Chondrocyte (in vitro differentiated cells): ENCODE measurements at places on chromosomes 11 and 22. TPM values are rescaled to one million over a fixed set of nuclear protein-coding genes. Genes with fewer than 3 reads are reported as not detected.
A peak's percentile ranks its signal among the peaks of the same experiment; 100 is the strongest.

GRCh38 chr11:61488651-61489291 lies 19.8 kb upstream of the LRRC10B start:
- H3K36me3 ChIP-seq, result peaks cover 5% of the 10 kb centered on the region
- peak overlapping the region; percentile 33 for H3K4me3 ChIP-seq
- DNase-seq, result no peak

DNA sequence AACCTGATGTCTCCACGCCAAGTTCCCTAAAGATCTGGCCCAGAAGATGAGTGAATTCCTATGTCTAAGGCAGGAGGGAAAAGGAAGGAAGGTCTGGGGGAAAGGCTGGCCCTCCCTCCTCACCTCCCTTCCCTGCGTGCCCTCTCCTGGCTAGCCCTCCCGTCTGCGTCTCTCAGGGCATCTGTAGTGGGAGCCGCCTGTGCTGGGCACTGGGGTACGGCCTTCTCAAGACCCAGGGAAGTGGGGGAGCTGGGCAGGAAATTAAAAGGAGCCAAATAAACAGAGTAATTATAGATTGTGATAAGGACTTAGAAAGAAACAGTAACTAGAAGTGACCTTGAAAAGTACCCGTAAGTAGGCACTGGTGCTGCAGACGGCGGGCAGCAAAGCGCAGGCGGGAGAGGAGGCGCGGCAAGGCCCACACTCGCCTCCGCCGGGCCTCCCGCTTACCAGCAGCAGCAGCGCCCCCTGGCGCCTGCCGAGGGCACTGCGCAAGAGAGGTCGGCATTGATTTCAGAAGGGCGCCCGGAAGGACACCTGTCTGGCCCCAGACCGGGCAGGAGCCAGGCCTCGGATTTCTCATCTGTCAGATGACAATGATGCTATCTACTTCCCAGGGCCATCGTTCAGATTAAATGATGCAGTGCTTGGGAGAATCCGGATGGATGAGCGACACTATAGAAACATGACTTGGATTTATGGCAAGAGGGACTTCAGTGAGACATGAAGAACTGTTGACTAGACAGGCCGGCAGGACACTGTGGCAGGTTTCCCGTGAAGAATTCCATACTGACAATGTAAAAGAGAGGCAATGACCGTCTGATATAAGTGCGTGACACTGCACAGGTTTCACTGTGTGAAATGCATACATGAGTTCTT lies 7.3 kb downstream of the KCNJ1 start:
- no peak overlapping the region for H3K4me3 ChIP-seq
- H3K27ac ChIP-seq, result no peak overlapping the region
- no peaks in the 10 kb centered on the region for H3K36me3 ChIP-seq
- H3K27me3 ChIP-seq, result no peaks in the 10 kb centered on the region
- DNase-seq, result no peak

- H3K27ac ChIP-seq, result no peak overlapping the region
- DNase-seq, result peak; percentile 33
These were observed 19.9 kb downstream of the F2 start for GRCh38 chr11:46738887-46739286.

DNA sequence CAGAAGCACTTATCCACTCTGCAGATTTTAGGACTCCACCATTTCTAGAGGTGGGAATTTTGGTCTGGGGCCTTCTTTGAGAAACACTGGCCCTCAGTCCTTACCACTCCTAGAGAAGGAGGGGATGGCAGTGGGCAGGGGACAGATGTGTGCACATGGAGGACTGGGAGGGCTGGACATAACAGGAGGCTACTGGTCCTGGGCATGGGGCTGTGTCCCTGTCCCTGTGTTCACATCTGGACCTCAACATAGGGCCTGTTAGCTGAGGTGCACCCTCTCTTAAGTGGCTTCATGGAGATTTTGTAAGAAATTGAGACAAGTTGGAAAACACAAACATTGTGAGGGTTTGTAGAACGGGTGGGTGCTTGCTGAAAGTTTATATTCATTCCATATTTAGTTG lies 103.4 kb downstream of the ATXN10 start:
- DNase-seq, result no peak
- H3K27ac ChIP-seq, result no peak overlapping the region
- H3K4me3 ChIP-seq, result no peak overlapping the region
- peaks cover 44% of the 10 kb centered on the region for H3K4me1 ChIP-seq
- H3K27me3 ChIP-seq, result no peaks in the 10 kb centered on the region

DNA sequence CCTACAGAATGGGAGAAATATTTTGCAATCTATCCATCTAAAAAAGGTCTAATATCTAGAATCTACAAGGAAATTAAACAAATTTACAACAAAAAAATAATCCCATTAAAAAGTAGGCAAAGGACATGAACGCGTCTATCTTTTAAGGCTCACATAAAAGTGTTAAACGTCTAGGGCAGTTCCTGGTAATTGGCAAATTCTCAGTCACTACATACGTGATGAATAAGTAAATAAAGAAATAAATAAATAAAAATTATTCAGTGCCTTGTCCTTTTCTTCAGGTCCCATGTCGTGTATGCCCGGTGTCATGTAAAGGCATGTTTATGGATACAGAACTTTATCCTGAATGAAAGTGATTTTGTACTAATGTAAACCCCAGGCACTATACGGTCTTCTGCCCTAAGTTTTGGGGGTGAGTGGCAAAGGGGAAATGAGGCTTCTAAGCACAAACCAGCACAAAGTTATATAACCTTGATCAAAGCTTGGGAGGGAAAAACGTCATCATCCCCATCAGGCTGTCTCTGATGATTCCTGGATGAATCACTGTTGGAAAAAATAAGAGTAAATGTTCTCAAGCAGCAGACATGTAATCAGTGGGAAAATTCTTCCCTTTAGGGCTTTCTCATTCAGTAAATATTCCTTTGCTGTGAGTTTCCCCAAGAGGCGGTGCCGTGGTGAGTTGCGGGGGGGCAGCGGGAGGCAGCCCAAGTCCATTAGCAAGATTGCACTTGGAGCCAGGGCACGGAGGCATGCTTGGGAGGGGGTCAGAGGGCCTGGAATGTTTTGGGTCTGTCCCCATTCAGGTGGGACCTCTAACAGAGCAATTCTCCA lies 30.4 kb upstream of the MICAL2 start:
- H3K4me3 ChIP-seq, result peak overlapping the region; percentile 4
- H3K4me1 ChIP-seq, result peaks cover 66% of the 10 kb centered on the region
- H3K27me3 ChIP-seq, result no peaks in the 10 kb centered on the region
- no peak for DNase-seq

DNA sequence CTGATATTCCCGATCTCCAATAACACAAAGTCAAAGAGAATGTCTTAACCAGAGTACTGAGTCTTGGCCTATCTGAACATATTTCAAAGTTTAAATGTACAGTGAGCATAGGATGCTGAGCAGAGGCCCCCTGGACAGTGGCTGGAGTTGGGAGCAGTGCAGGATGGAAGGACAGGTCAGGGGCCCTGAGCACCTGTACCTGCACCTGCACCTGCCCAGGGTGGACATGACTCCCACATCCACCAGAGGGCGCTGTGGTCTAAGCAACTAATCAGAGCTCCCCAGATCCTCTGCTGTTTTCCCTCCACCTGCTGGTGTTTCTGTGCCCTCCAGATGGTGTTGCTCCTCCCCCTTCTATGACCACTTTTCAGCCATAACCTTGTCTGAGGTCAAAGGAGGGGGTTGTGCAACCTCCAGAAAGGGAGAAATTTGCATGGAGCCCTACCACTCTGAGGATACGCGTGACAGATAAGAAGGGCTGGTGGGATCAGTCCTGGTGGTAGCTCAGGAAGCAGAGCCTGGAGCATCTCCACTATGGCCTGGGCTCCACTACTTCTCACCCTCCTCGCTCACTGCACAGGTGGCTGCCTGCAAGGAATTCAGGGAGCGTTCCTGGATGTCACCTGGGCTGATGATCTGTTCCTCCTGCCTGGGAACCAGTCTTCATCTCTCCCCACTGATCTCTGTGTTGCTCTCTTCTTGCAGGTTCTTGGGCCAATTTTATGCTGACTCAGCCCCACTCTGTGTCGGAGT lies 49.1 kb upstream of the VPREB1 start:
- DNase-seq, result no peak
- H3K27me3 ChIP-seq, result peaks cover 66% of the 10 kb centered on the region
- no peak overlapping the region for H3K4me3 ChIP-seq
- no peaks in the 10 kb centered on the region for H3K36me3 ChIP-seq
- H3K27ac ChIP-seq, result no peak overlapping the region

- DNase-seq, result no peak
- peaks cover 5% of the 10 kb centered on the region for H3K36me3 ChIP-seq
- H3K27ac ChIP-seq, result no peak overlapping the region
- no peaks in the 10 kb centered on the region for H3K27me3 ChIP-seq
- no peaks in the 10 kb centered on the region for H3K4me1 ChIP-seq
- H3K4me3 ChIP-seq, result no peak overlapping the region
These were observed 3.9 kb downstream of the UCP3 start for GRCh38 chr11:74004759-74005615.

DNA sequence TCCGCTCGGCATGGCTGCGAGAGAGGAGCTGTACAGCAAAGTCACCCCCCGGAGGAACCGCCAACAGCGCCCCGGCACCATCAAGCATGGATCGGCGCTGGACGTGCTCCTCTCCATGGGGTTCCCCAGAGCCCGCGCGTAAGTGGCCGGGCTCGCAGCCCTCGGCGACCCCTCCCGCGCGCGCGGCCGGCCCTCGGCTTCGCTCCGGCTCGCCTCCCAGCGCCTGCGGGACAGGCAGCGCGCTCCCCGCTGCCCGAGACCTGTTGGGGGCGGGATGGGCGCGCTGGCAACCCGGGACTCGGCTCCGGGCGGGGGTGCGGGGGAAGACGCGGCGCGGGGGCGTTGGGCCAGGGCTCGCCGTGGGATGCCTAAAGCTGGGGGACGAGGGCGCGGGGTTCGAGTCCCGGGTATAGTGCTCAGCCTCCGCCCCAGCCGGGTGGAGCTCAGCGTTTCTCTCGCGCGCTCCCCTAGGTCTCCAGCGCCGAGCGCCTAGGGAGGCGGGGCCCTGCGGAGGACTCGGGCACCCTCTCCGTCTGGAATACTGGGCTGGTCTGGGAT lies 630 bp downstream of the UBASH3B start:
- H3K4me1 ChIP-seq, result peaks cover 27% of the 10 kb centered on the region
- peaks cover 2% of the 10 kb centered on the region for H3K27me3 ChIP-seq
- DNase-seq, result peak; percentile 89
- no peaks in the 10 kb centered on the region for H3K36me3 ChIP-seq
- H3K27ac ChIP-seq, result peak overlapping the region; percentile 89

GRCh38 chr11:104813532-104813931 lies 84.7 kb downstream of the CASP12 start:
- H3K4me1 ChIP-seq, result no peaks in the 10 kb centered on the region
- H3K27ac ChIP-seq, result no peak overlapping the region
- no peaks in the 10 kb centered on the region for H3K36me3 ChIP-seq
- peaks cover 2% of the 10 kb centered on the region for H3K27me3 ChIP-seq
- DNase-seq, result no peak

GRCh38 chr11:460331-461199 lies 10.5 kb downstream of the PTDSS2 start:
- H3K27ac ChIP-seq, result no peak overlapping the region
- no peak overlapping the region for H3K4me3 ChIP-seq
- H3K36me3 ChIP-seq, result no peaks in the 10 kb centered on the region
- no peaks in the 10 kb centered on the region for H3K27me3 ChIP-seq

DNA sequence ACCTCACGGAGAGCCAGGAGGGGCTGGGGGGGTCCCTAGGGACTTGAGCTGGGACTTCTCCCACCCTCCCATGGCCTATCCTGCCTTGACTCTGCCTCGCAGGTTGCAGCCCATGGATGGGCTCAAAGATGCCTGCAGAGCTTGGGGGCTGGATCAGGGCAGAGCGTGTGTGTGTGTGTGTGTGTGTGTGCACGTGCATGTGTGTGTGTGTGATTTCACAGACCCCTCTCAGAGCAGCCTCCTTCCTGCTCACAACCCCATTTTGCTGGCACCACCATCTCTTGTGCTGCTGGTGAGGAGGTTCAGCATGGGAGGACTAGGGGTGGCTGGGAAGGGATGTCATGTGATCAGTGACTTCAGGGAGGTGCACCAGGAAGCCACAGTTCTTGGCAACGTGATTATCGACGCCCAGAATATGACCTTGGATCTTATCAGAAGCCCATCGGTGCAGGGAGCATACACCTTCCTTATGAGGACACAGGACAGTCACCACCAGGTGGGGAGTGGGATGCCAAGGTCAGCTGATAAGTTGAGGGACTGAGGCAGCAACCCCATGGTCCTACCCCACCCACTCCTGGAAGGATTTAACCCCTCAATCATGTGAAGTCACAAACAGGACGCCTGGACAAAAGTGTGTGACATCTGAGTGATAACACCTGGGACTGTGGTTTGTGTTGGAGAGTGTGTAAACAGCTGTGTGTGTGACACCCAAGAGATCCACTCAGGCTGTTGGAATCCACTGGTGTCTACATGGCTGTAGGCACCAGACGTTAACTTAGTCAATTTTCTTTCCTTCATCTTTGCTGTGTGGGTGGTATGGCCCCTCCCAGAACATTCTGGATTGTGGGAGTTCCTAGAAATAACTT lies 1.8 kb upstream of the NAALADL1 start:
- no peaks in the 10 kb centered on the region for H3K36me3 ChIP-seq
- H3K4me1 ChIP-seq, result no peaks in the 10 kb centered on the region
- H3K27me3 ChIP-seq, result no peaks in the 10 kb centered on the region
- H3K4me3 ChIP-seq, result no peak overlapping the region

GRCh38 chr11:113907681-113908080 lies 3.1 kb downstream of the HTR3B start:
- H3K4me3 ChIP-seq, result no peak overlapping the region
- no peaks in the 10 kb centered on the region for H3K36me3 ChIP-seq
- no peak for DNase-seq
- peaks cover 53% of the 10 kb centered on the region for H3K27me3 ChIP-seq
- no peak overlapping the region for H3K27ac ChIP-seq

- no peak for DNase-seq
- H3K4me1 ChIP-seq, result peaks cover 15% of the 10 kb centered on the region
- no peaks in the 10 kb centered on the region for H3K36me3 ChIP-seq
- no peak overlapping the region for H3K4me3 ChIP-seq
- no peaks in the 10 kb centered on the region for H3K27me3 ChIP-seq
- no peak overlapping the region for H3K27ac ChIP-seq
These were observed 2.3 kb downstream of the ACTN3 start for GRCh38 chr11:66548774-66549630.

GRCh38 chr22:45942787-45943493 lies 34.0 kb downstream of the WNT7B start:
- H3K4me3 ChIP-seq, result no peak overlapping the region
- DNase-seq, result no peak
- no peak overlapping the region for H3K27ac ChIP-seq
- peaks cover 2% of the 10 kb centered on the region for H3K36me3 ChIP-seq
- no peaks in the 10 kb centered on the region for H3K4me1 ChIP-seq

- peaks cover 4% of the 10 kb centered on the region for H3K4me1 ChIP-seq
- no peak overlapping the region for H3K27ac ChIP-seq
- no peak overlapping the region for H3K4me3 ChIP-seq
- DNase-seq, result no peak
- H3K27me3 ChIP-seq, result no peaks in the 10 kb centered on the region
- H3K36me3 ChIP-seq, result no peaks in the 10 kb centered on the region
These were observed 24.8 kb upstream of the RCE1 start for GRCh38 chr11:66818231-66818955.

Gene PARVA
- 147 to 170 TPM (median 158 TPM) in 3 replicates for total RNA-seq

Gene DEAF1
- 67.6 to 70.4 TPM (median 67.9 TPM) in 3 replicates for total RNA-seq

Gene GAL
- total RNA-seq, result 0.74 to 1.9 TPM (median 0.90 TPM) in 3 replicates

Gene OR51E1
- total RNA-seq, result 0.22 to 1.6 TPM (median 1.2 TPM) in 3 replicates

Gene CNTF
- total RNA-seq, result 0.92 to 1.3 TPM (median 1.1 TPM) in 3 replicates

Gene IFITM10
- total RNA-seq, result 39.8 to 159 TPM (median 41.2 TPM) in 3 replicates

Gene KRTAP5-9
- total RNA-seq, result 0.20 to 0.36 TPM in 2 of 3 replicates, not detected in the other
